ENCODE measurements at places on chromosomes 6 and 20. TPM values are rescaled to one million over a fixed set of nuclear protein-coding genes. Genes with fewer than 3 reads are reported as not detected.

Gene PSMF1
- 123 TPM for total RNA-seq

Gene OR12D3
- not detected for total RNA-seq

Gene SCRT2
- total RNA-seq: not detected

Gene PPP1R16B
- 0.44 TPM for total RNA-seq

Gene ISM1
- not detected for total RNA-seq

Gene CCN6
- not detected for total RNA-seq

Measured in cardiac ventricle fibroblast (primary cell).